ENCODE measurements at places on chromosomes 2 and 18.

GRCh38 chr2:36963734-36964133 lies 2.6 kb downstream of the STRN start:
- DNase-seq = no peak

DNA sequence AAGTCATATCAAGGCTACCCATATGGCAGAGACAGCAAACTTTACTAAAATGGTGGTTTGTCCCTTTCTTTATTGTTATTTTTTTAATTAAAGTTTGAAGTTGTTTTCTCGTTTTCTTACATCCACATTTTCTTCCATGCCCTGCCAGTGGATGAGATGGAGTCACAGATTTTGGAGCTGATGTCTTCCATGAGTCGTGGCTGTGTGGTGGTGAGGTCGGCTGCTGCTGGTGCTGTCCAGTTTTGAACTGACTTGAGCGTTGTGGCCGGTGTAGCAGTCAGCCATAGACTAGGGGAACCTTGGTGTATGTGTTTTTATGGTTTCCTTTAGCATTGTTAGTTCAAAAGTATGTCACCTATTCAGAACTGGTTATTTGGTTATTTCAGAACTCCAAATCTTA lies 182.8 kb downstream of the SH3RF3 start:
- DNase-seq = no peak

GRCh38 chr2:232772531-232772930 lies 3.8 kb downstream of the KCNJ13 start:
- no peak for DNase-seq

DNA sequence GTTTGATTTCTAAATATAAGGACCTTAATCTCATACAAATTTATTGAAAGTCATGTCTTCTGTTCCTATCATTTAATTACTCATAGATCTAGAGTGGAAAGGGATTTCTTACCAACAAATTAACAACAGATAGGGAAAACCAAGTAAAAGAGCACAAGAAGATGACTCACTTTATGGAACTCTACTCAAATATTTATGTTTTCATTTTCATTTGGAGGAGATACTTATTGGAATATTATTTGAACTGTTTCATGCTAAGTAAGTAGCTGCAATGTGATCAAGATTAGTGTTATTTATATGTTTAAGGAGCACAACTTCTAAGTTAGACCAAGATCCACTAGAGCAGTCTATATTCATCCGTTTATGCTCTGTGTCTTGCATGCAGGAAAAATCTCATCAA lies 1.3 kb downstream of the NT5C1B start:
- no peak for DNase-seq

DNA sequence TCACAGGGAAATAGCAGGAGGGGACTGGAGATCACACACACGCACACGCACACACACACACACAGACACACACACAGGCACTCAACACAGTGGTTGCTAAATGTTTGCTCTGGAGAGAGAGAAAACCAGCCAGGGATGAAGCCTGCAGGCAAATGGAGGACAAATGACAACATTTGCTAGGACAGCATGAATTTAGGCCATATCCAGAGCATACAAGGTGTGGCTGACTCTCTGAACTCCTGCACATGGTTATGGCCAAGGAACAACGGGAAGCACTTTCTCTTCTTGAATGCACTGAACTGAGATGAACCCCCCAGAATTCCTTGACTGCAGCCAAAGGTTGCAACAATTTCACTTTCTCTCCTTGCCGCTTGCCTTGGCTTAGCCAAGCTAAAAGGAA lies 230.0 kb upstream of the RASGRP3 start:
- no peak for DNase-seq

DNA sequence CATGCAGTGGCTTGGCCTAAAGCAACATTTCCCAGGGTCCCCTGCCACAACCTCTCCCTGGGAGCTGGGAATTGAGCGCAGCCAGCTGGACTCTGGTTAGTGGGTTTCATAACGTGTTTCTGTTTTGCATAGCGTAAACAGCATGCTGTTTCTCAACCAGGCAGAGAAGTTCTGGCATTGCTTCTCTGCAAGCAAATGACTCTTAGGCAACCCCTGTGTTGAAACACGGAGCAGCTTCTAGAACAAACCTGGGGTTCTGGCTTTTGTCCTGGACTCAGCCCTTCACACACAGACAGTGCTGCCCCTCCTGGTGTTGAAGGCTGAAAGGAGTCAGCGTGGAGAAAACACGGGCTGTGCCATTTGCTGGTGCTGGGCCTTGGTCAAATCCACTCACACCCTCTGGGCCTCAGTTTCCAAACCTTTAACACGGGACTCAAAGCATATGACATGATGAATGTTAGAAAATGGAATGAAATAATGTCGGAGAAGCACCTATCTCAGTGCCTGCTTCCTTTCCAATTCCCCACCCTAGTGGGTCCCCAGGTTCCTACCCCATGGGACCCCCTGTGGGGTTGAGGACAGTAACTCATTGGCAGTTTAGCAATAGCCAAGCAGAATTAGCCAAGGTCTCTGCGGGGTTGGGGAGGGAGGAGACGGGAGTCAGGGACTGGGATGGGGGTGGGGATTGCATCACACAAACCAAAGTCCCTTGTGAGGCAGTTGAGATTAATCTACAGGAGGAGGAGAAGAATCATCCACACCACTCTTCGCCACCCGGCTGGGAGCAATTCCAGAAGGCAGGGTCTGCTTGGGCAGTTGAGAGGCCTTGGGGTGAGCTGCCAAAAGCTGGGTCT lies 30.2 kb upstream of the IL1R2 start:
- no peak for DNase-seq

GRCh38 chr2:225334514-225334913 lies 65.0 kb upstream of the NYAP2 start:
- no peak for DNase-seq

- no peak for DNase-seq
Observed at GRCh38 chr2:65549257-65549627, 116.8 kb upstream of the SPRED2 start.

DNA sequence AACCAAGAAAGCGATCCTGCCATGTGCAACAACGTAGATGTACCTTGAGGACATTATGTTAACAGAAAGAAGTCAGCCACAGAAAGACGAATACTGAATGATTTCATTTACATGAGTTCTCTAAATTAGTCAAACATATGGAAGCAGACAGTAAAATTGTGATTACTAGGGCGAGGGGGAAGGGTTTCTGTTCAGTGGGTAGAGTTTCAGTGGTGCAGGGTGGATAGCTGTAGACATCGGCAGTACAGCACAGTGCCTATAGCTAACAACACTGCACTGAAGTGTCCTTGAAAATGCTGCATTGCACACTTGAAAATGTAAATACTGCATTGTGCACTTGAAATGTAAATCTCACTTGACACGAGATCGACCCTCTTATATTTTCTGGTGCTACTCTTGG lies 275.3 kb downstream of the GALR1 start:
- DNase-seq = no peak

DNA sequence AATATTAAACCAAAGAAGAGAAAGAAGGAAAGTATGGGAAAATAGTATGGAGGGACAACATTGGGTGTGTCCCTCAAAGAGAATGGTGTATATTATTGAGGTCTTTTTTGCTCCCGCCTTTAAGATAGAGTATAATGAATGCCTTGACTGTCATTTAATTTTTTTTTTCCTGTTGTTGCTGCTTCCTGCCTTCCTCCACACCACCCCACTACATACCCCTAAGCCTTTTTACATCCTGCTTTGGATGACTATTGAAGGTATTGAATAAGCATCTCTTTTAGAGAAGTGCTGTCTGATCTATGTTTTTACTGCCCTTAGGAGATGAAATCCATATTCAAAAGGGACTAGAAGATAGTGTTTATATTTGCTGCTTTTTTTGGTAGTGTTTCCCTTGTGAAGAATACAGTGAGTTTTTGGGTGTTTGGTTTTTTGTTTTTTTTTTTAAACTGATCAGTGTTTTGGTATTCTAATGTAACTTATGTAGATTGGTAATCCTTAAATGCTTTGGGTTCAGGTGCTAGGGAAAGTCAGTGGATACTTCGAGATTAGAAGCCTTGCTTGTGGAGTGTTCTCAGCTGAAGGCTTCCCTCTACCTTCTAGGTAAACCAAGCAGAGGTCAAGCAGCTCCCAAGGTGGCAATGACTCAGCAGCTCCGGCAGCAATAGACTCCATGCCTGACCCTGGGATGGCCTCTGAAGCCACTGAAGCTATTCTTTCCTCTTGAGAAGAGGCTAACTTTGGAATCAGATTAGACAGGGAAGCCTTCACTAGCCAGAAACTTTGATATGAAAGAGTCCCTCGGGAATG lies 5.0 kb downstream of the FZD7 start:
- no peak for DNase-seq

GRCh38 chr18:23945416-23946079 lies 69.0 kb upstream of the TTC39C start:
- no peak for DNase-seq

GRCh38 chr18:49247781-49248180 lies 212.7 kb downstream of the DYM start:
- DNase-seq = no peak

DNA sequence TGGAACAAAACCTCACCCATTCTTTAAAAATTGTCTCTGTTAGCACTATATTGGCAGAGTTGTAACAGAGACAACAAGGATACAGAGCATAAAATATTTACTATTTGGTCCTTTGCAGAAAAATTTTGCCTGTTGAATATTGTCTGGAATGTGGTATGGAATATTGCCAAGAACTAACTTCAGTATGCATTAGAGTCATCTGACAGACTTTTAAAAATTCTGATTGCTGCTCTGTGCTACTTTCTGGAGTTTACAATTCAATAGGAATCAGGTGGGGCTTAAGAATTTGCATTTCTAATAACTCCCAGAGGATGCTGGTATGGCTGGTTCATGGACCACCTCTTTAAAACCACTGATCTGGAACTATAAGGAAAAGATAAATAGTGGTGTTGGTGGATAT lies 32.8 kb upstream of the NYAP2 start:
- no peak for DNase-seq

DNA sequence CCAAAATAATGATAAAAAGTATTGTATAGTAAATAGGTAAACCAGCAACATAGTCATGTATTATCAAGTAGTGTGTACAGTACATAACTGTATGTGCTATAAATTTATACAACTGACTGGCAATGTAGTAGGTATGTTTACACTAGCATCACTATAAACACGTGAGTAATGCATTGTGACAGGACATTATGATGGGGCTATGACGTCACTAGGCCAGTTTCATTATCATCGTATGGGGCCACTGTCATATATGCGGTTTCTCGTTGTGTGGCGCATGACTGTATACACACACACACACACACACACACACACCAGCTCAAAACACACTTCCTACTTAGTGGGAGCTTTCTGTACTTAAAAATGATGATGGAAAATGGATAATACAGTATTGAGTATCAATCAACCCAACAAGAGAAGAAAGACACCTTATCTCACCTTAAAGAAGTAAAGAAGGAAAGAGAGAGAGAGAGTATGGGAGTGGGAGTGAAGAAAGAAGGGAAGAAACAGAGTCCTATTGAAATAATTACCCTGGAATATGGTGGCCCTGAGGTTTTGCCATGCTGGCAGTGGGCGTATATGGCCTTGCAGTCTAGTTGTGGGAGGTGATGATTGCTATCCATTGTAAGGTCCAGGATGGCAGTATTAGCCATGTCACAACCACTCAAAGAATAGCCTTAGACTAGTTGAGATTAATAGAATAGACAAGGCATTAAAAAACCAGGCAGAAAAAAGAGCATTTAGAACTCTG lies 186.4 kb upstream of the ZNF521 start:
- no peak for DNase-seq

GRCh38 chr2:233242231-233242927 lies 9.1 kb upstream of the ATG16L1 start:
- DNase-seq = no peak

DNA sequence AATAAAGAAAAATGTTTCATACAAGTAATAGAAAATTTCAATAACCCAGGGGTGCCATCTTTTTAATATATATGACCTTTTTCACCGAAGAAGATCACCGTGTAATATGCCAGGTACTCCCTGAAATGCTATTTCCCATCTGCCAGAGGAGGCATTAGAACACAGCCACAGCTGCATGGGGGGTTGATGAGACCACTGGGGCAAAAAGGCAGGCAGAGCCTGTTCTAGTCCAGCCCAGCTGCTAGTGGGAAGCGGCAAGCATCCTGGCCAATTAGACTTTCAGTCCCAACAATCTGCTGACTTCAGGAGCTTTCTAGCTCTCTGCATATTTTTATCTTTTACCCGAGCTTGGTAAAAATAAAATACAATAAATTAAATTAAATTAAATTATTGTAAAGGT lies 362.6 kb downstream of the RIT2 start:
- DNase-seq = no peak

GRCh38 chr2:178584666-178585065 lies 104.4 kb downstream of the PLEKHA3 start:
- DNase-seq = no peak

- no peak for DNase-seq
Observed at GRCh38 chr2:119282996-119283511, 59.4 kb downstream of the STEAP3 start.

DNA sequence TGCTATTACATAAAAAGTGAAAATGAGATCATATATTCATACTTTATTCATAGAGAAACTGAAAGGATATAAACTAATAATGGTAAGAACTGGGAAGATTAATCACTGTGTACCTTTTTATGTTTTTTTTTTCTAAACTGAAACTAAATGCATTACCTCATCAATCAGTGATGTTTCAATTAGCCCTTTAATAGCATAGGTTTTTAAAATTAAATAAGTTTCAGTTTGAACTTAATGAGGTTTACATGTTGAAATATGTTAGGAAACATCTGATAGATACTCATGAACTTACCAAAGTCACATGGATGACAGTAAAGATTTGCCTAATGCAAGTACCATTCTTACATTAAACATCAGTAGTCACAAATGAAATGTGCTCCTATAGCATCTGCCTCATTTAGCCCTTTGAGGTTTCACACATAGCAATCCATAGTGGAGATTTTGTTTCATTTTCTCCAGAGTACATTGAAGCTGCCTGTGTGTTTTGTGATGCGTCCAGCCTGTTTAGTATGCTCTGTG lies 8.9 kb downstream of the MAPRE2 start:
- DNase-seq = no peak

DNA sequence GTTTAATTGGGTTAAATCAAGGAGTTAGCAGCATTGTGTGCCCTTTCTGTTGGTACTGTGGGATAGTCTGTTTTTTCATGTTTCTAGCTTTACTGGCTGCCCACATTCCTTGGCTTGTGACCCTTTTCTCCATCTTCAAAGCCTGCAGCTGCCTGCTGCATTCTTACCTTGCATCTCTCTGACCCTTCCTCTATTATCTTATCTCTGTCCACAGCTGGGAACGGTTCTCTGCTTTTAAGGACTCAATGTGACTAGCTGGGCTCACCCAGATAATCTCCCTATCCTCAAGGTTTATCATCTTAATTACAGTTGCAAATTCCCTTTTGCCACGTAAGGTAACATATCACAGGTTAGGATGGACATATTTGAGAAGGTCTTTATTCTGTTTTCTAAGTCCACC lies 199.7 kb downstream of the KCNS3 start:
- DNase-seq = no peak

GRCh38 chr2:188785490-188785889 lies 188.7 kb upstream of the COL3A1 start:
- DNase-seq = no peak

Data from stimulated activated CD4-positive, alpha-beta T cell treated with anti-CD3 and anti-CD28 coated beads, Interleukin-12 subunit alpha, Interleukin-12 subunit beta, amount 100 ng/mL, for 4 hours (primary cell).